ENCODE measurements at places on chromosomes 13 and 19.
A peak's percentile ranks its signal among the peaks of the same experiment; 100 is the strongest.

DNA sequence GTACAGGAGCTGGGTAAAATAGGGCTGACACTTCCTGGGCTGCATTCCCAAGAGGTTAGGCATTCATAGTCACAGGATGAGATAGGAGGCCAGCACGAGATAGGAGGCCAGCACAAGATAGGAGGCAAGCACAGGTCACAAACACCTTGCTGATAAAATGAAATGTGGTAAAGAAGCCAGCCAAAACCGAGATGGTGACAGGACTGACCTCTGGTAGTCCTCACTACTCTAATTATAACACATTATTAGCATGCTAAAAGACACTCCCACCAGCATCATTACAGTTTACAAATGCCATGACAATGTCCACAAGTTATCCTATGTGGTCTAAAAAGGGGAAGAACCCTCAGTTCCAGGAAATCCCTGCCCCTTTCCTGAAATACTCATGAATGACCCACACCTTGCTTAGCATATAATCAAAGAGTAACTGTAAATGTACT lies 20.9 kb upstream of the IGSF23 start:
- no peak for DNase-seq

DNA sequence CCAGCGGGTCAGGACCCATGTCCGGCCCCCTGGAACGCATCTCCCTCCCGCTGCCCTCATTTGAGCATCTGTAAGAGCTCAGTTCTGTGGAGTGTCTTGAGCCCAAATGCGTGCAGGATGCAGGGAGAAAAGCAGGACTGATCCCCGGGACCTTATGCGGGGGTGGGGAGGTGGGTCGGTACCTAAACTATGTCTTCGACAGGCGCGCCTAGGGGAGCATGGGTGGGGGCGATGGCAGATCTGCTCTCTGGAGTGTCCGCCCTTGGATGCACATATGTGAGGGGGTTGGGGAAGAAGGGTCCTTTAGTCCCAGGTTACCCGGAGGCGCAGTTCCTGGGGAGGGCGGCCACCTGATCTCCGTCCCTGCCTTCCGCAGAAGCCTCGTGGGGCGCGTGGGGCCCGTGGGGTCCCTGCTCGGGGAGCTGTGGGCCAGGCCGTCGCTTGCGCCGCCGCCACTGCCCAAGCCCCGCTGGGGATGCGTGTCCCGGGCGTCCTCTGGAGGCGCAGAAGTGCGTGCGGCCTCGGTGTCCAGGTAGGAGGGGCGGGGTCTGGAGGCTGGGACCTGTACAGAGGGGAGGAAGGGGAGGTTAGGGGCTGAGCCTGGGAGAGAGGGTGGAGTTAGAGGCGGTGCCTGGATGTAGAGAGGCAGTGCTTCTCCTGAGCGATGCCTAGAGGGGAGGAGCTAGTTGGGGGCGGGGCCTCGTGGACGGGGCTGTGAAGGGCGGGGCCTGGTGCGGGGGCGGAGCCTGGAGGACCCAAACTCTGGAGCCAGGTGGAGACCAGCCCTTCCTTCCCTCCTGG lies 2.9 kb downstream of the CILP2 start:
- DNase-seq = peak; percentile 55

GRCh38 chr13:30785191-30785850 lies 50.0 kb downstream of the ALOX5AP start:
- DNase-seq = no peak

DNA sequence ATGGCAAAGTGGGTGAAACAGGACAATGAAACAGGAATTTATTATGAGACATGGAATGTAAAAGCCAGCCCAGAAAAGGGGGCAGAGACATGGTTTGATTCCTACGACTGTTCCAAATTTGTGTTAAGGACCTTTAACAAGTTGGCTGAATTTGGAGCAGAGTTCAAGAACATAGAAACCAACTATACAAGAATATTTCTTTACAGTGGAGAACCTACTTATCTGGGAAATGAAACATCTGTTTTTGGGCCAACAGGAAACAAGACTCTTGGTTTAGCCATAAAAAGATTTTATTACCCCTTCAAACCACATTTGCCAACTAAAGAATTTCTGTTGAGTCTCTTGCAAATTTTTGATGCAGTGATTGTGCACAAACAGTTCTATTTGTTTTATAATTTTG lies 8.6 kb downstream of the CLN5 start:
- DNase-seq = no peak

DNA sequence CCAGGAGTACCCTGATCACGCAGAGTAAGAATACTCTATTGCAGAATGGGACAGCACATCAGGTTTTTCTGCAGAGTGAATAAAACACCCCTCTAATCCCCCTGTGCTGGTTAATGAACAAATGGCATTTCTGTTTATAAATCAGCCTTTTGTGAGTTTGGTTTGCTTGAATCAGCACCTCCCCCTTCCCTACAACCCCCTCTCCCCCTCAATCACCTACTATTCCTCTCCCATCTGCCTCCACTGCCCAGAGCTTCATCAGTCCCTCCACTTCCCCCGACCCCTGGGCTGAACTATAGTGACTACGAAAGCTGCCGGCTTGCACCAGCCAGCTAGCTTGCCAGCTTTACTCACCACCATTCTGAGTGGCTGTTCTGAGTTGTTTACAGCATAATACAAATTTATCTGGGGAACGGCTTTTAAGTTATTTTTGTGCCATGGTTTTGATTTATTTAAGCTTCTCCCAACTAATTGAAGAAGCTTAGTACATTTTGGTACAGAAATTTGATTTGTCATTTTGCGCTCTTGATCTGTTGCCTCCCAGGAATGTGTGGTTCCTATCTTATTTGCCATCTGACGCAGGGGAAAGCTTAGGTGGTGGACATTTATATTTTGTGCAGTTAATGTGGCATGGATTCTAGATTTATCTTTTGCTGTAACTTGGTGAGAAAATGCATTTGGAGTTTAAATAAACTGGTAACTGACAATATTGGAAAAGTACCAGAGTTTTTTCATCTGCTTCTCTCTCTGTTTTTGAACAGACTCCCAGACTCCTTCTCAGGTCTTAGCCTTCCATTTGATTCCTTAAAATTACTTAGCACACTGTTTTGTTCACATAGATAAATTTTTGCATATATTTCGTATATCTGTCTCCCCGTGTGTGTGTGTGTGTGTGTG lies 41.7 kb upstream of the WDFY2 start:
- no peak for DNase-seq

- DNase-seq = peak; percentile 11
Measured at GRCh38 chr13:40389081-40389641, 277.3 kb downstream of the FOXO1 start.

- DNase-seq = peak; percentile 8
Measured at GRCh38 chr19:38538793-38539528, 78.8 kb downstream of the MAP4K1 start.

DNA sequence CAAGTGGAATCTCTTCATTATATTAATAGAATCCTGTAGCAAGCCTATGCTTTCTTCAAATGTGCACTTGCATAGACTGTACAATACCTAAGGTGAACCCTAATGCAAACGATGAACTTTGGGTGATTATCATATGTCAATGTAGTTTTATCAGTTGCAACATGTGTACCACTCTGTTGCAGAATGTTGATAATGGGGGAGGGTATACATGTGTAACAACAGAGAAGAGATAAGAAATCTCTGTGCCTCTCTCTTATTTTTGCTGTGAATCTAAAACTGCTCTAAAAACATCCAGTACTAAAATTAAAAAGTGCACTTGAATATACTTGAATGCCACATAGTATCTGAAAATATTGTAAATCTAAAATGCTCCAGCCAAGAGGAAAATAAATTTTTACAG lies 820.8 kb upstream of the MIR17HG start:
- DNase-seq = no peak

DNA sequence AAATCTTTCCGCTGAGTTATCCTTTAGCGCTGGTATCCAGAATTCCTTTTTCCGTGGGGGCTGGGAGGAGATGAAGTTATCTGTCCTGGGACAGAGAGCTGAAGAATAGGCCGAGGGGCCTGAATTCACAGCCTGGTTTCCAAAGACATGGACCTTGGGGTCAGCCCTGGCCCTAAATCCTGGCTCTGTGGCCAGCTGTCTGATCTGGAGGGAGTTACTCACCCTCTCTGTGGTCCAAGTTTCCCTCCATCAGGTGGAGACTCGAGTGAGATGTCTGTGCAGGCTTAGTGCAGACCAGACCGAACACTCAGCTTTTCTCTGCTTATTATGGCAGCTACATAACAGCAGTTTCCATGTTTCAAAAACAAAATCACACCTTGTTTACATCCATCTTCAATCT lies 59.6 kb downstream of the CDADC1 start:
- no peak for DNase-seq

- no peak for DNase-seq
Measured at GRCh38 chr19:1355568-1356507, 27.9 kb upstream of the NDUFS7 start.

DNA sequence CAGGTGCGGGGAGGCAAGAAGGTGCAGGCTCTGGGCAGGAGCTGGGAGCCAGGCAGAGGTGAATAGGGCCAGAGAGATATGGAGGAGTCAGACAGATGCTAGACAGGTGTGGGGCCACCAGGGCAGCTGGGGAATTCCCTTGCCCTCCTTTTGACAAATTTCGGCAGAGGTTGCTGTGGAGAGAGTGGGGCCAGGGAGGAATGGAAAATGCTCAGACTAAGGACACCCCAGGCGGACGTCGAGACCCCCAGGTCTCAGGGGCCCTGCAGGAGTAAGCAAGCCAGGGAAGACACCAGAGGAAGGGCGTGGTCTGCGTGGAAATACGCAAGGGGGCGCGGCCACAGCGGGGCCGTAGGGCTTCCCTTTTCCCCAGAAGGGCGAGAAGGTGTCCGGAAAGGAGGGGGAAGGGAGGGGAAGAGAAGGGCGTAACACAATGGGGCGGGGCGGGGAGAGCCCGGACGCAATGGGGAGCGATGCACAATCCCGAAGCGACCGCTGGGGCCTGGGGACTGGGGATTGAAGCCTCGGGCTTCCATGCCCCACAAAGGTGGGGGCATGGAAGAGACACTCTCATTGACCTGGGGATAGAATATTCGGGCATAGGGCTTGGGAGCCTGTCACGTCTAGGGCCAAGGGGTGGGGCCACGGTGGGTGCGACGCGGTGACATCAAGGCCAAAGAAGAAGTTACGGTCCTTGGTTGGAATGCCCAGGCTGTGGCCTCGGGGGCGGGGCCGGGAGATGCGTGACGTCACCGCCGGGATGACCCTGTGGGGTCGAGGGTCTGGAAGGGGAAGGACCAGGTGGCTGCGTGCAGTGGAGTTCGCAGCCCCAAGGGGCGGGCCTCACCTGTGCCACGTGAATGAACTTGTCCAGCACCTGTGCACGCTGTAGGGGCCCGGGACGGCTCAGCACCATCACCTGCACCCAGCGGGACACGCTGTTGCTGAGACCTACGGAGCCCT lies 8.2 kb downstream of the RASGRP4 start:
- peak; percentile 34 for DNase-seq

DNA sequence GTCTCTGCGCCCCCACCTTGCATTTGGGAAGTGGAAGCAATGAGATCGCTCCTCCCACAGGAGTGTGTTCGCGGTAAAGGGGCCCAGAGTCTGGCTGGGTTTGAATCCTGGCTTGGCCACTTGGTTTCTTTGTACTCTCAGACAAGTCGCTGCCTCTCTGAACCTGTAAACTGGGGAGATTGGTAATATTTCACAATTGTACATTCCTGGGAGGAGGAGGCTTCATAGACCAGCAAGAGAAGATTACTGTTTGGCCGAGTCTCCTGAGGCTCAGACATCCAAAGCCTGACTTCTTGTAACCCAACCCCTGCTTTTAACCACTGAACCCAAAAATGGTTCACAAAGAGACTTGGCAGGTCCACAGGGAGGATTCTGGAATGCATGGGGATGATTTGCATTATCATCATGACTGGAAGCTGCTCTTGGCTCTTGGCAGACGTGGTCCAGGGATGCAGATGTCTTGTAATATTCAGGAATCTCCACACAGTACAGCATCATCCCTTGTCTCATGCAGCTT lies 13.6 kb upstream of the STRN4 start:
- DNase-seq = no peak

- no peak for DNase-seq
Measured at GRCh38 chr19:29576046-29576606, 30.0 kb upstream of the POP4 start.

GRCh38 chr13:106117035-106117434 lies 418.4 kb downstream of the EFNB2 start:
- no peak for DNase-seq

DNA sequence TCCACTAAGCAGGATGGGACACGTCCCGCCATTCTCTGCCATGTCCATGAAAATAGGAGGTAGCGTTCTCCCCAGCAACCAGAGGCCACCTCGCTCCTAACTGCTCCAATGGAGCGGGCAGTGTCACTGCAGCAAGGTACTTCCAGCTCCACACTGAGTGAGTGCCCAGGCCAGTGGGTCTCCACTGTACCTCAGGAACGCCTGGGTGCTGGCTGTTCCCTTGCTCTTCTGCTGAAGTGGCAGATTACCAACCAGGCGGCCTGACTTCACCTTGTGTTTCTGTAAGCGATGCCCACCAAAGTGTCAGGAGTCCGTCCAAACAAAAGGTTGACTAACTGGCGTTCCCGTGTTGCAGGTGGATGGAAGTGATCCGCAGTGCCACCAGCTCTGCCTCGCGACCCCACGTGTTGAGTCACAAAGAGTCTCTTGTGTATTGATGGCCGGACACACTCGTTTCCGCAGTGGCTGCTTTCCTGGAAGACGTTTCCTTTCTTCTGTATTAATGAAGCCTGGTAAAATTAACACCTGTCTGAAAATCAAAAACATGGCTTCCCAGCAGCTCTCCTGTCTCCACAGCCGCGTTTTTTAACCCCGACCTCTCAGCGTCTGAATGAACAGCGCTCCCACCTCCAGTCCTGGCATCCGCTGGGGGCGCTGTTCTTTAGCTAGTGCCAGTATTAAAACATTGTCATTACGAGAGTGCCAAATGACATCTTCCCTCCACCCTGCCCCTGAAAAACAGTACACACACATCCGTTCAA lies 128.8 kb downstream of the STK24 start:
- DNase-seq = no peak

DNA sequence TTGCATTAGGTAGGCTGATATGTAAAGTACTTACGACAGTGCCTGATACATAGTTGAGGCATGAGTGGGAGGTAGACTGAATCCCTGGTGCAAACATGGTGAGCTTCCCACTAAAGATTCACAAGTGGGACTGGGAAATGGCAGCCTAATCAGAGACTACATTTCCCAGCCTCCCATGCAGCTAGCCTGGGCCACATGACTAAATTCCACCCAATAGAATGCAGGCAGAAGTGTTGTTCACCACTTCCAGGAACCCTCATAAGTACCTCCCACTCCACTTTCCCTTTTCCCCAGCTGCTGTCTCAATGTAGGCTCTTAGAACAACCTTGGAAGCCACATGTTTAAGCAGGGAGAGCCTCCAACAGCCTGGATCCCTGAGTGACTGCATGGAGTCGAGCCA lies 104.9 kb downstream of the CACNA1A start:
- DNase-seq = no peak

DNA sequence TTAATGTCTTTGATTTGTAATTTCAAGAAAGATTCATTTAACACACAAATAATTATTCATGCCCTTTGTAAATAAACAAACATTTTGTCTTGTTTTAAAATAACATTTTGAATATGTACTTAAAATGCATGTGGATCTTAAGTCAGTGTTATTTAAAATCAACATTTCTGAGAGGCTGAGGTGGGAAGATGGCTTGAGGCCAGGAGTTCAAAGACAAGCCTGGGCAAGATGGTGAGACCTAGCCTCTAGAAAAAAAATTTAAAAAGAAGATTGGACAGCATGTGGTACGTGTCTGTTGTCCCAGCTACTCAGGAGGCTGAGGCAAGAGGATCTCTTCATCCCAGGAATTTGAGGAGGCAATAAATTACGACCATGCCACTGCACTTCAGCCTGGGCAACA lies 1268.2 kb downstream of the SLITRK1 start:
- DNase-seq = no peak

- DNase-seq = no peak
Measured at GRCh38 chr13:41061914-41062837, 867 bp downstream of the WBP4 start.

GRCh38 chr13:53007872-53008271 lies 20.7 kb upstream of the OLFM4 start:
- no peak for DNase-seq
